ENCODE measurements at places on chromosomes 2 and 18.

- DNase-seq: no peak
Measured at GRCh38 chr2:223724861-223725260, 112.5 kb downstream of the AP1S3 start.

DNA sequence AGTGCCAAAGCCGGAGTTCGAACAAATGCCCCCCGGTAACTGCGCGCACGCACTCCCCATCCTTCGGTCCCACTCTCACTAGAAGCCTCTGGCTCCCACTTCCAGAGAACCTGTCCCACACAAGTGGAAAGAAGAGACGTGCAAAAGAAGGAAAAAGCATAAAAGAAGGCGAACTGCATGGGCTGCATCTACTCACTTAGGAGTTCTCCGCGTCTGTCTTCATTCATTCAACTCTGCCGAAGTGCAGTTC lies 312 bp downstream of the NR4A2 start:
- no peak for DNase-seq

- DNase-seq: no peak
Measured at GRCh38 chr2:179454443-179455171, 190.0 kb upstream of the SESTD1 start.

GRCh38 chr18:42087876-42088275 lies 132.8 kb downstream of the PIK3C3 start:
- no peak for DNase-seq

DNA sequence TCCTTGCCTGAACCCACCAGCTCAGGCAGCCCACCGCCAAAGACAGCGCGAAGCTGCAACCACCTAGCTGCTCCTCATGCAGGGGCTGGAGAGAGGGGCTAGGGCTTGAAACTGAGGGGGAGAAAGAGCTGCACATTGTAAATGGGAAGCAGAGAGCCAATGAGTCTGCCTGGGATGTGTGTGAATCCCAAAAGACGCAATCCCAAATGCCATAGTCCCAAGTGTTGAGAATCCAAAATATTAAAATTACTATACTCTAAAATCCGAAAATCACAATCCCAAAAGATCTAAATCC lies 9.4 kb downstream of the AMER3 start:
- DNase-seq: no peak

DNA sequence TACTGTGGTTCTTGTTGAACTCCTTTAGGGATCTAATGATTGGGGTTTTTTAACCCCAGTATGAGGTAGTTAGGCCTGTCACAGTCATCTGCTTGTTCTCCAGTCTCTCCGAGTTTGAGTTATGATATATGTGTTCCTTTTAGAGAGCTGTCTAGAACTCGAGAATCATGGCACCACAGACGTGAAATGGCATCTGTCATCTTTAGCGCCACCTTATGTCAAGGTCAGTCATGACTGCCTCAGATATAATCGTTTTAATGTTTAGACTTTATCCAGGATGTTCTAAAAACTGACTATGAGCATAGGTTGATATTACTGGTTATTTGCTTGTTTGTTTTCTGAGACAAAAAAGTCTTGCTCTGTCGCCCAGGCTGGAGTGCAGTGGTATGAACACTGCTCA lies 112.2 kb downstream of the CEP192 start:
- no peak for DNase-seq
